ENCODE measurements at places on chromosomes 3 and 15.
A peak's percentile ranks its signal among the peaks of the same experiment; 100 is the strongest.

- DNase-seq = no peak
Observed at GRCh38 chr3:171297207-171297606, 163.0 kb downstream of the TNIK start.

DNA sequence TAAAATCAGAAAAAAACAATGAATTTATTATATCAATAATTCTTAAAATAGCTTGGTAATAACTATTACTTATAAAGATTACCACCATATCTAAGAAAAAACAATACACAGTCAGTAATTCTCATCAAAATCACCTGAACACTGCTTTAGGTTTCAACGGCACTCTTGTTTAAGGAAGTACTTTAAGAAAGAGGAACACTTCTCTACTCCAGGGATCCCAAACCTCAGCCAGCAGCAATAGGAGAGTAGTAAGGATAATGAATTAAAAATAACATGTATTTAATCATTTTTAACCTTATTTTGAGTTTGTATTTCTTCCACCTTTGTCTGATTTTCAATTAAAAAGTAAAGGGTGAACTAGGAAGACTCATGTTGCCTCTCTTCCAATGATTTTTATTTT lies 494.0 kb upstream of the NR2F2 start:
- no peak for DNase-seq

GRCh38 chr3:188978421-188979171 lies 193.2 kb upstream of the TPRG1 start:
- DNase-seq = no peak

GRCh38 chr3:45885979-45886705 lies at the start of gene CCR9:
CCR9 (plus strand) TSS chr3:45886543; CDS start chr3:45894934, 8,391 bp downstream.
- no peak for DNase-seq

- no peak for DNase-seq
Observed at GRCh38 chr15:78259232-78259631, 5.1 kb upstream of the DNAJA4 start.

- DNase-seq = peak; percentile 12
Observed at GRCh38 chr3:89314454-89315098, 207.2 kb downstream of the EPHA3 start.

GRCh38 chr3:24437326-24437725 lies 57.3 kb downstream of the THRB start:
- no peak for DNase-seq

- peak; percentile 61 for DNase-seq
Observed at GRCh38 chr3:171646357-171647133, 163.7 kb downstream of the PLD1 start.

GRCh38 chr3:172065527-172065926 lies 26.1 kb downstream of the FNDC3B start:
- no peak for DNase-seq
